ENCODE measurements at places on chromosomes 7 and 10.

DNA sequence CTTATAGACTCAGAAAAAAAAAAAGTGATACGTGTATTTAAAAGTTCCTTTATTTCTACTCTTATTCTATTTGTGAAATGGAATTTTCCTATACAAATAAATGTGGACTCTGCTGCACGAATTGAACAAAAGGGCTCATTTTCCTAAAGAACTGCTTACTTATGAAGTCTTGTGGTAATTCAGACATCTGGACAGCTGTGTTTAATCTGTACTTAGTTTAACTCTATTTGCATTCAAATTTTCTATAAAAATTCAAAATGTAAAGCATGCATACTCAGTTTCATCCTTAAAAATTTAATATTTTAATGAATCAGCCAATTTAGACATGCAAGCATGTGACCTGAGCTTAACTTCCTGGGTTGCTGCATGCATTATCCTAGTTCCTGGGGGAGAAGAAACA is 118.0 kb upstream of the PCLO start:
- no peak for DNase-seq

DNA sequence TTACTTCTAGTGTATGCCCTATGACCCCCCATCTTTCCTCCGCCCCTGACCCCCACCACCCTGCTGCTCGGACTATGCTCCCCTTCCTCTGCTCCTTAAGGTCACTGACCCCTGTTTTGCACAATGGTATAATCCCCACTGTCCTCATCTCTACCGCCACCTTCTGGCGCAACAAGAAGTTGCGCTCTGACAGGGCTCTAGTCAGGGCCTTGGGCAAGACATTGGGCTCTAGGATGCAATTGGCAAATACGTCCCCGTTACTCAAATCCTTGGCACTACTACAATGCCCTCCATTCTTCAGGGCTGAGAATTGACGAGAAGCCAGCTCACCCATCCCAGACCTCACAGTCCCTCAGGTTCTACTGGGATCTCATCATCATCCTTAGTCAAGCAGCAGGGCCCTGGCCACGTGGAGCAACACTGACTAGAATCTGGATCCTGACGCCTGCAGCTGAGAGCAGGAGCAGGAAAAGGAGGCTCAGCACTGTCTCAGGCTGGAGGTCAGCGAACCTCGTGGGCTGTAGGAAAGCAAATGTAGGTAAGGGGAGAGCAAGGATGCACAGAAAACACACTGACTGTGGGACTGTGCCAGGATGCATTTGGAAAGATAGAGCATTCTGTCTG is 10.6 kb downstream of the LRIT2 start:
- DNase-seq = peak; percentile 60

DNA sequence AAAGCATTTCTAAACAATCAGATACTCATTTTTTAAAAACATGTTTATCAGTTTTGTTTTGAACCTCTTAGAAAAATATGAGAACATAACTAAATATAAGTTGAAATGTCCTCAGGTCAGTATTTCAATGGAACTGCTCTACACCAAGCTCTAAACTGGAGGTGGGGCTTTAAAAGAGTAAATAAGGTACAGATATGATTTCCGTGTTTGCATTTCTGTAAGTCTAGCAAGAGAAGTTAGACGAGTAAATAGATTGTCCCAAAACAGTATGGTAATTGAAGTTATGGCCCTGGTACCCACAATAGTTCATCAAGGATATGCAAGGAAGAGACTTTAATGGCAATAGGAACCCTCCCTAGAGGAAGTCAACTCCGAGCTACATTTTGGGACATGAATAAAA is 115.1 kb upstream of the AKR1E2 start:
- DNase-seq = no peak

- DNase-seq = no peak
These were observed 82.5 kb downstream of the OAT start for GRCh38 chr10:124336186-124336585.

DNA sequence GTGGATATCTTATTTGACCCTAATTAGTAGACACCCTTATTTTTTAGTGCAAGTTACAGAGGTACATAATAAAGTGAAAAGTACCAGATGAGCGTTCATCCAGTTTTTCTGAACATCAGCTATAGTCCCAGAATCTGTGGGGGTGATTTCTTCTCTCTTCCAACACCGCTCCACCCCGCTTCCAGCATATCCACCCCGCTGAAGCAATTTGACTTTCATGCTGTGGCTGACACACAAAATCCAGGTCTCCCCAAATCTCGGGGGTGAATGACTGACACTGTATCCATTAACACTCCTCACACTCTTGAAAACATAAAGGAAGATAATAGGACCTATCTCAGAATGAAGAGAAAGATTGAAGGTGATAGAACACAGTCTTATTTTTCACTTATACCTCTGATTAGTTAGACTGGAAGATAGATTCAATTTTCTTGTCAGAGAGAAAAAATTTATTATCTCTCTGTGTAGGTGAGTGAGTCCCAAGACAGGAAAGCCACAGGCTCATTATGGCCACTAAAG is 143.4 kb downstream of the ANLN start:
- DNase-seq = no peak

- no peak for DNase-seq
These were observed 435.5 kb downstream of the CALN1 start for GRCh38 chr7:71976645-71977044.

GRCh38 chr7:127258111-127258510 is 5.4 kb upstream of the GRM8 start:
- DNase-seq = no peak

- no peak for DNase-seq
These were observed 80.1 kb upstream of the RPA3 start for GRCh38 chr7:7798510-7798909.

- no peak for DNase-seq
These were observed 51.6 kb downstream of the RNLS start for GRCh38 chr10:88531392-88532052.

DNA sequence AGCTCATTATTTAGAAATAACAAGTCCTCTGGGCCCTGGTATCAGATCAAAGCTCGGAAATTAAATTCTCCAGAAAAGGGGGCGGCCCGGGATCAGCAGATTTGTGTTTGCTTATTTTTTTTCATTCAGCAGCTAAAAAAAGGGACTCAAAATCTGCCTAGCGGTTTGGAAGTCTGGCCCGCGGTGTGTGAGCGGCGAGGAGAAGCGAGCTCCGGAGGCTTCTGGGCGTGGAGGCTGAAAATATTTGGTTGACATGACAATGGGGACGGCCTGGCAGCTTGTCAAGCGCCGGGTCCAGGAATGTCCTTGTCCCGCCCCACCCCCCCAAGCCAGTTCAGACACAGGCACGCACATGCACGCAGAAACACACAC is 43.4 kb downstream of the FOXL3 start:
- peak; percentile 73 for DNase-seq

GRCh38 chr10:61417661-61418060 is 35.5 kb downstream of the TMEM26 start:
- no peak for DNase-seq

DNA sequence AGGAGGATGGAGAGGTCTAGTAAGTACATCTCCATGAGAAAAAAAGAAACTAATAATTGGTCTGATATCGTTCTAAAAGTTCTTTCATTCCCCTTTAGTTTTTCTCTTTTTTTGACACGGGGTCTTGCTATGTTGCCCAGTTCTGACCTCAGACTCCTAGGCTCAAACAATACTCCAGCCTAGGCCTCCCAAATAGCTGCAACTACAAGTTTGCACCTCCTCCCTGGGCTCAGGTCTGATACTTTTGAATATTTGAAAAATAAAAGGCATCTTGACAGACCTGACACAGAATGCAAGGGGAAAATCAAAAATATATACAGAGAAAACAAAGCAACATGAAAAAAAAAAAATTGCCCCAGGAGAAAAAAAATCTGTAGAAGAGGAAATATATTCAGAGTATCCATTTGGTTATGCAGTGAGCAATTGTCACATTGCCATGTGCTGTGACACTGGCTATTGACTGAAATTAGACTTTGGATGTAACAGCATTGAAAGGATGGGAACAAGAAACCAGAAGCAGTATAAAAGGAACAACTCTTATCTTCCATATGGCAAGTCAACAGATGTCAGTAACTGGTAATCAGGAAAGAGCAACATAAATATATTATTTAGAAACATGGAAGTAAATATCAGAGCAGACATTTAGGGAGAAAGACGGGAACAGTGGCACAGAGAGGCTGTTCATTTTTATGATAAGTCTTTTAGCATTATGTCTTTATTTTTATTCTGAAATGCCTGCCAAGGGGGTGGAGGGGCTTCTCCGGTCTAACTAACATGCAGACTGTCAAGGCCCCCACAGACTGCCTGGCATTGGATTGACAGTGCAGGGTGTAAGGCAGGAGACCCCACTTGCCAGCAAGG is 408.4 kb downstream of the PARD3 start:
- no peak for DNase-seq

- DNase-seq = no peak
These were observed 29.2 kb upstream of the NAMPT start for GRCh38 chr7:106313966-106314365.

DNA sequence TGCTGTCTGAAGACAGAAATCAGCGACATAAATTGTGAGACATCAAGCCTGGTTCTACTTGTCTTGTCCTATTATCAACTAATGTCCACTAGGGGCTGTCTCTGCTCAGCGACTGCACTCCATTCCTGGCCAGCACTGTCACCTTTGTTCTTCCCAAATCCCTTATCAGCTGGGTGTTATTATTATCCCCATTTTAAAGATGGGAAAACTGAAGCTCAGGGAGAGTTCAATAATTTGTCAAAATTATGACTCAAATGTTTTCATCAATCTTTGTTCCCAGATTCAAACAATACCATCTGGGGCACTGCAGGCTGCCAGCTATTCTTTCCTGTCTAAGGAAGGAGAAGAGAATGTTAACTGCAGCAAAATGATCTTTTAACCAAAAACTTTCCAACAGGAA is 431.6 kb upstream of the NFE2L3 start:
- no peak for DNase-seq

DNA sequence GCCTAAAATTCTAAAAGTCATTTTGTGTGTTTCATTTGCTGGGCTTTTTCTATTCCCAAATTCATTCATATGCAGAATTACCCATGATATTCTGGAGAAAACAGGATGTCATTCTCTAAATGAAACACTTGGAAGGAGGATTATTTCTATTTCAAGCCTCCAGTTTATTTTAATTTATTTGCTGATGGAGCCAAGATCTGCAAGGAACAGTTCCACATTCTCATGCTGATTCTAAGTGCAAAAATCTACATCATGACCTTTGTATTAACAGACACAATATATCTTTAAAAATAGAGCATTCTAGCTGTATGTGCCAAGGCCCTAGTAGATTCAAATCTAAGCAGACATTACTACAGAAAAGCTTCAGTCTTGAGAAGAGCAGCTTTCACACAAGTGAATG is 51.3 kb upstream of the KCND2 start:
- DNase-seq = no peak

- no peak for DNase-seq
These were observed 24.3 kb upstream of the OPN4 start for GRCh38 chr10:86630079-86630478.

GRCh38 chr10:56116684-56117083 is 244.4 kb downstream of the ZWINT start:
- DNase-seq = no peak

- no peak for DNase-seq
These were observed 10.2 kb downstream of the ZDHHC16 start for GRCh38 chr10:97456034-97456685.

DNA sequence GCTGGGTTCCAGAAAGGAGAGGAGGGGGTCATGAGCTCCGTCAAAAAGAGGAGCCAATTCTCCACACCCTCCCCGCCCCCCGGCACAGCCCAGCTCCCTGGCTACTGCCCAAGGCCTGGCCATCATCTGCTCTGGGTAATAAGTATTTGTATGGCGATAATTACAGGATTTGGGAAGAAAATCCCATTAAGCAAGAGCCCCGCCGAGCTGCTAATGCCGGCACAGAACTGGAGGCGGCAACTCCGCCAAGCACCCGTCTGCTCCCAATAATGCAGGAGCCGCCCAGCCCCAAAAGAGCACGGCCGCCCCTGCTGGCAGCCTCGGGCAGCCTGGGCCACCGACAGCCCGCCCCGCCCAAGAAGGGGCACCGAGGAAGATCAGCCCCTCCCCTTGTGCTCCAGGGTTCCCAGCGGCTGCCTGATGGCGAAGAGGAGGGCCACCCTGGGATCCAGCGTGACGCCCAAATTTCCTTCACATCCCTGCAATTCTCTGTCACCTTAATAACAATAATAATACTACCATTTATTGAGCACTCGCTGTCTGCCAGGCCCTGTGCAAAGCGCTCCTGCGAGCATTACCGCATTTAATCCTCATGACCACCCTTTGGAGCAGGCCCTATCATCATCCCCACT is 5.9 kb downstream of the SLIT1 start:
- DNase-seq = peak; percentile 24

GRCh38 chr10:110916554-110917346 is 2.2 kb downstream of the BBIP1 start:
- DNase-seq = no peak

GRCh38 chr7:47297120-47297519 is 284.8 kb downstream of the TNS3 start:
- no peak for DNase-seq

- DNase-seq = peak; percentile 0
These were observed 26.8 kb upstream of the RASGEF1A start for GRCh38 chr10:43293677-43294057.

Data from breast epithelium (tissue), 4 donors.